Activated CD4-positive, alpha-beta T cell treated with anti-CD3 and anti-CD28 coated beads, Interleukin-2, amount 50 U/mL, for 16 hours (primary cell): ENCODE measurements at places on chromosomes 2 and 18.

DNA sequence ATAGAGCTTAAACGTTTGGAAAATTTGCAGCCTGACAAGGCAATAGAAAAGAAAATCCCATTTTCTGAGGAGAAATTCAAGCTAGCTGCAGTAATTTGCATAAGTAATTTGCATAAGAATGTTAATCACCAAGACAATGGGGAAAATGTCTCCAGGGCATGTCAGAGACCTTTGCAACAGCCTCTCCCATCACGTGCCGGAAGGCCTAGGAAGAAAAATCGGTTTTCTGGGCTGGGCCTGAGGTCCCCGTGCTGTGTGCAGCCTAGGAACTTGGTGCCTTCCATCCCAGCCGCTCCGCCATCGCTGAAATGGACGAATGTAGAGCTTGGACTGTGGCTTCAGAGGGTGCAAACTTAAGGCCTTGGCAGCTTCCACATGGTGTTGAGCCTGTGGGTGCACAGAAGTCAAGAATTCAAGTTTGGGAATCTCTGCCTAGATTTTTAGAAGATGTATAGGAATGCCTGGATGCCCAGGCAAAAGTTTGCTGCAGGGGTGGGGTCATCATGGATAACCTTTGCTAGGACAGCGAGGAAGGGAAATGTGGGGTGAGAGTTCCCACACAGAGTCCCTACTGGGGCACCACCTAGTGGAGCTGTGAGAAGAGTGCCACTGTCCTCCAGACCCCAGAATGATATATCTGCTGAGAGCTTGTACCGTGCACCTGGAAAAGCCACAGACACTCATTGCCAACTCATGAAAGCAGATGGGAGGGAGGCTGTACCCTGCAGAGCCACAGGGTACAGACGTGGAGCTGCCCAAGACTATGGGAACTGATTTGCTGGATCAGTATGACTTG, 164.6 kb downstream of the GULP1 start:
- DNase-seq: no peak

DNA sequence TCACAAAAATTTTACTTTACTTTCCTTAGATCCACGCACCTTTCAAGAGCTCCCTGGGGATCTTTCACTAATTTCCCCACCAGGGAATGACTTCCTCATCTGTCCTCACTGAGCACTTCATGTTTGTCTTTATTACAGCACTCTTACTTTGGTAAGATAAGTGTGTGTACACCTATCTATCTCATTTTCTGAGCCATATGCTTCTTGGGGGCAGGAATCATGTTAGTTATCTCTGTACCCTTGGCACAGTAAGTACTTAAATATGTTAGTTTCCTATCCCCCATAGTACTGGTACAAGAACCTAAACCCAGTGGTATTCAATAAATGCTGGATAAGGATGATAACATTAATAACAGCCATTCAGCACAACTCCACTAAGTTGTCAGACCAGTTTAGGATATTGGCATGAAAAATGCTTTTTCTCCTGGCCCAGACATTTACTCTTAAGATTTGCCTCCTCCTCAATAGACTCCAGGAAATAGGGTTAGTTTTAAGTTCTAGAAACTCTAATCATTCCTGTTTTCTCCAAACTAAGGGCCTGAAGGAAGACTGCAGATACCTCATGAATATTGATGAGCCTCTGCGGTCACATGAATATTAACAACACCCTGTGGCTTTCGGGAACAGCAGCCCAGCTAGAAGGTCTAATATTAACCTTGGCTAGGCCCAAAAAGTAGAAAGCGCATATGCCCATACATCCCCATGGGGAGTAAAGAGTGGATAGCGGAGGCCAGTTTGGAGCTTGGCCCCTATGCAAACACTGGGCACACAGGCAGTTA, 38.2 kb downstream of the NHEJ1 start:
- DNase-seq: no peak

- no peak for DNase-seq
Measured at GRCh38 chr2:43448822-43449110, 147.1 kb downstream of the THADA start.

- DNase-seq: no peak
Measured at GRCh38 chr18:62457877-62458276, 64.9 kb upstream of the ZCCHC2 start.

GRCh38 chr2:67036444-67036843, 360.7 kb upstream of the ETAA1 start:
- DNase-seq: no peak

- DNase-seq: no peak
Measured at GRCh38 chr2:172539767-172540166, 16.1 kb upstream of the PDK1 start.

- no peak for DNase-seq
Measured at GRCh38 chr18:9631814-9632496, 17.6 kb upstream of the PPP4R1 start.

DNA sequence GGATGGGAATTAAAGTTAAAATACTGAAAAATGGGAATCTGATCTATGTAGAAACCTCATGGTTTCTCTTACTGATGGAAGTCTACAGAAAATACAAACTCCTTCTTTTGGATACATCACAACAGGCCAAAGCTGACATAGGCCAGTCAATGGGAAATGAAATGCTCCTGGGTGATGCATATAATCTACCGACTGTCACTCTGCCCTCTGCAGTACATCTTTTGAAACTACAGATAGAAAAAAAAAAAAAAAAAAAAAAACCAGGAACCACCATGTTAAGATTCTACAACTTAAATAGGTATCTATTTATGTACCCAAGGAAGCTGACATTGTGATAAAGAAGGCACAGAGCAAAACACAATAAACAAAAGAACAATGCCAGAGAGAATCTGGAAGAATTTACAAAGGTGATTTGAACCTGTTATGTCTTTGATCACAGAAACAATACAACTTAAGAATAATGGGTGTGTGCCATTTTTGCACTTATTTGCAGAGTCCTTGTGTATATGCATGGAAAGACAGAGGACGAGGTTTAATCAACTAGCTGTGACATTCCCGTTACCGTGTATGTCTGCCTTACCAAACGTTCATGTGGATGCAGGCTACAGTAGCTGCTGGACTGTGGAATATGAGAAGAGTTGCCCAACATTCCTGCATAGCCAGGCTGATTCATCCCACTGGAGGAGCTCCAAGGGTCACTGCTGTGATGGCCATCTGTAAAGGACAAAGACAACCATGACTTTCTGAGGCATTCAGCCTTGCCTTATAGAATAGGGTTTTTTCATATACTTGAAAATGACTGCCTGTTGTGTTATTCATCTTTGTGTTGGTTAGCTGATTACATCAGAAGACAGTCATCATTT, 312.7 kb downstream of the TCF4 start:
- DNase-seq: no peak

- no peak for DNase-seq
Measured at GRCh38 chr2:139514951-139515350, 734.8 kb upstream of the NXPH2 start.

DNA sequence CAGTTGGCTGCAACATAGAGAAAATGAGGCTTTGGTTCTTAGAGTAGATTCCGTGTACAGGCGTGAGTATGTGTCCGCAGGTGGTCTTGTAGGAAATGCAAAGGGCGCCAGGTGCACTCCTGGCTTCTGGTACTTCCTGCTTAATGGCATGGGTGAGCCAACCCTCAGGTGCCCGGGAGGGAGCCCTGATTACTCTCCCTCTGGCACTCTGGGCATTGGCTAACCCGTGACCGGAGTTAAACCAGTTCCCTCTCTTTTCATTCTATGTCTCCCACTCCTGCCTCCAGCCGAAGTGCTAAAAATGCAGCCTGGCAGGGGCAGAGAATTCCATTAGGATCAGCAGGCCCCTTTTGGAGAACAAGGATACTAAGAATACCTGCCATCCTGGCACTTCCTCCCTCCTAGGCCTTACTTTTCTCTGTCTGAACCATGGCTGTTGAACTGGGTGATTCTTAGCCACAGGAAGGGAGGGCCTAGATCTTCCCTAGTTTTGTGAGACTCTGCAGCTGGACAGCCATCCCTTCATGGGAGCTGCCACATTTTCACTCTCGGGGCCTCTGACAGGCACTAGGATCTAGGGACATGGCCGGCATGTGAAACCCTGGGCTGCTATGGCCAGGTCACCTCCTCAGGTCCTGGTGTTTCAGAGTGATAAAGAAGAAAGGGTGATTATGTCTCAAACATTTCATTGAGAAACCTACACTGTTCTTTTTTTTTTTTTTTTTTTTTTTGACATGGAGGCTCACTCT, 6.5 kb downstream of the MERTK start:
- DNase-seq: no peak

GRCh38 chr2:23925702-23926289, 1.1 kb downstream of the ATAD2B start:
- DNase-seq: peak; percentile 85

DNA sequence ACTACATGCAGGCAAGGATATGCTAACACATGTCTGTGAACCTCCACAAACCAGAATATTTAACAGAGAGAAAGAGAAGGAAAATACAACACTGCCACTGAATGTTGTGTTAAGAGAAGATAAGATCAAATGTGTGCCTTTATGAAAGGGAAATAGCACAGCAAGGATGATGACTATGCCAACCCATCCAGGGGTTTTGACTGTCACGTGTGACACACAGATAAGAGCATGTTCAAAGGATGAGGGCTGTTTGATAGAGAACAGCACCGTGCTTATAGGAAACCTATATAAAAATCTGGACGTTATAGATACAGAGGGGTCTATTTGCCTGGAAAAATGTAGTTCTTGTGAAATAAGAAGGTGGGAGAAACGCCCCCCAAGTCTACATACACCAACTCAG, 911.8 kb downstream of the CPS1 start:
- no peak for DNase-seq

DNA sequence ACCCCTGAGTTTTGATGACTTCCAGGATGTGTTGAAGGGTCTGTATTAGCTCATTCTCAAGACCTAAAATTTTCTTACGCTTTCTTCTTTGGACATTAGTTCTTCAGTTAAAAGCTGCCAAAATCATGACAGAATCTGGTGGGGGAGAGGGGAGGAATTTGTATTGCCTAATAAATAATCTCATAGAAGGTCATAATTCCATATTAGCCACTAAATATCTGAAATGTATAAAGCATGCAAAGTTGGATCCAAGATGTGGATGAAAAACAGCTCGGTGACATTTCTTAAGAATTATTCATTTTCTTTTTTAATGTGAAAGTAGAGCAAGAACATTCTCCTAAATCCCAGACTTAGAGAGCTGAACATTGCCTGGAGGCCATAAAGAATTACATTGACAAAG, 120.1 kb downstream of the MMADHC start:
- DNase-seq: no peak

DNA sequence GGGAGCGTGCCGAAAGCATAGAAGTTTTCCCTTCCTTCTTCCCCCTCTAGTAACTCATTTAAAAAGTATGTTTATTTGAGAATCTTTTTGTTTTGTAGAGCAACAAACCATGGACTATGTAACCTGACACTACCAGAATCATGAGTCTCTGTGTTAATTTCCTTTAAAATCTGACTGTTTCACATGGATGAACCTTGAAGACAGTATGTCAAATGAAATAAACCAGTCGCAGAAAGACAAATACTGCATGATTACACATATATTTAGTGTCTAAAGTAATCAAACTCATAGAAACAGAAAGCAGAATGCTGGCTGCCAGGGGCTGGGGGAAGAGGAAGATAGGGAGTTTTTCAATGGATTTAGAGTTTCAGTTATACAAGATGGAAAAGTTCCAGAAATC, 32.3 kb downstream of the PTPN2 start:
- no peak for DNase-seq

GRCh38 chr18:30870466-30870865, 172.1 kb downstream of the DSC3 start:
- DNase-seq: no peak

- peak; percentile 44 for DNase-seq
Measured at GRCh38 chr2:42493468-42494354, at the start of gene KCNG3. Gene KCNG3, minus strand, starts transcription at chr2:42493982. Its CDS starts 481 bp downstream, at chr2:42493501.

- DNase-seq: no peak
Measured at GRCh38 chr2:1561811-1562421, 148.7 kb downstream of the TPO start.

DNA sequence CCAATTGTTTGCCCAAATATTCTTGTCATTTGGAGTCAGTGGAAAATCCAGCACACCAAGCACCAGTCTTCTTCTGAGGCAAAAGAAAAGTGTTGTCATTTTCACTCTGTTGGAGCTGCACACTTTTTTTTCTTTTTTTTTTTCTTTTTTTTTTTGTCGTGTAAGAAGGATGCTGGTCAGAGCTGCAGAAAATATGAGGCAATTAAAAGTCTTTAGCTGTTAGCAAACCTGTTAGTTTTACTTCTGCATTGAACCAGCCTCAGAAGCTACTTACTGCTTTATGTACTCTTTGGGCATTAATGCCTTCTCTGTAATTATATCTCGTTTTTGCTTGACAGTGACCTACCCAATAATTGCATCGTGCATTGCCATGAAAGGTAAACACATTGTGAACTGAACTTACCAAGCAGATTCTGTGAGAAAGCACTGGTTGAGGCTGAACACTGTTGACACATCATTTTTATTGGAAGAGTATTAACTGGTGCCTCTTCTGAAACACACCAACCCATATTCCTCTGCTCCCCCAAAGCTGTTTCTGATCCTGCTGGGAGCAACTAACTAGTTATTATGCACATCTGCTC, 165.4 kb downstream of the CAPN13 start:
- DNase-seq: no peak

DNA sequence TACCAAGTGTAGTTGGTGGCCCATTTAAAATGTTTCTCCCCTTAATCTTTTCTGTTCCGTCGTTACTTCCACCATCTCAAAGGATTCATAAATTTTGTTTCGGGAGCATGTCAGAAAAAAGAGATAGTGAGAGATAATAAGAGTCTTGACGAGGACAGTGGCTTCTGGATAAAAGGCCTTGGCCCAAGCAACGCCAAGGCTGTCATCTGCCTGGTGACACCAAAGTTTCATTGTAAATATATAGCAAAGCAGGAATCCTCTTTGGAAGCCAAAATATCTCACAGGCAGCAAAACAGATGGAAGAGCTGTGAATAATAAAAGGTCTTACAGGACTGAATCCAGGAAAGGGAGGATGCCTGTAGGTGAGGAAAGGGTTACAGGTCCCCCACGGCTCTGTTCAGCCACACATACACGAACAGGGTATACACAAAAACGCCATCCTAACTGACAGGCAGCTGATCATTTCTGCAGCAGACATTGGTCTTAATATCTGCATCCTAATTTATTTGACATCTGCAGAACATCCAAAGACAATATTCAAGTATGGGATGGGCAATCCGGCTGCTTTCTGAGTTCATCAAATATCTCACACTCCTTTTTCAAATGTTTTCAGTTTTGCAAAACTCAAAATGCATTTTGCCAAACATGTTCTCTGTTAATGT, 382.8 kb downstream of the OSR1 start:
- no peak for DNase-seq

GRCh38 chr2:221360742-221361141, 211.4 kb downstream of the EPHA4 start:
- DNase-seq: no peak

GRCh38 chr2:154392256-154392655, 306.2 kb upstream of the KCNJ3 start:
- no peak for DNase-seq
